ENCODE measurements at places on chromosomes 16 and 17.

DNA sequence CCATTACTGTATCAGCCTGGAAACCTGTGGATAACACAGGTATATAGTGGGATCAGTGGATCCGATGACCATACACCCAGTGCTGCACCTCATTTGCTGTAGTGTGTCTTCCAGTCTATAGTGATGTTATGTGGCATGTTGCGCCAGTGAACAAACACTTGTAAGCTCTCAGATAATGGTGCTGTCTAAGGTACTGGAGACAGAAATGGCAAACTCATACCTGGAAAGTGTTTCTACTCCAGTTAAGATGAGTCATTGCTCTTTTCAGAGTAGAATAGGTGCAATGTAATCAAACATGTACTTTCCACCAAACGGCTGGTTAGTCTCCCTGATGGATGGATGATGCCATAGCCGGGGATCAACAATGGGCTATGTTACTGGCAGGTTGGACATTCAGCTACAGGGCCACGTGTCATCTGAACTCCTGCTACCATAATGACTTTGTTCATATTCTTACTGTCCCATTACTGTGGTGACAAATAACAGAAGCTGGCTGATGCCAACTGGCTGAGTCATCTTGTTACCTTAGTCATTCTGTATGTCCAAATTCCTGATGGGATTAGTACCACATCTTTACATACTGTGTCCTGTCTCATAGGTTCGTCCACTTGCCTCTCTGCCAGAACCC, 6.3 kb downstream of the CCL11 start:
- no peak for DNase-seq

DNA sequence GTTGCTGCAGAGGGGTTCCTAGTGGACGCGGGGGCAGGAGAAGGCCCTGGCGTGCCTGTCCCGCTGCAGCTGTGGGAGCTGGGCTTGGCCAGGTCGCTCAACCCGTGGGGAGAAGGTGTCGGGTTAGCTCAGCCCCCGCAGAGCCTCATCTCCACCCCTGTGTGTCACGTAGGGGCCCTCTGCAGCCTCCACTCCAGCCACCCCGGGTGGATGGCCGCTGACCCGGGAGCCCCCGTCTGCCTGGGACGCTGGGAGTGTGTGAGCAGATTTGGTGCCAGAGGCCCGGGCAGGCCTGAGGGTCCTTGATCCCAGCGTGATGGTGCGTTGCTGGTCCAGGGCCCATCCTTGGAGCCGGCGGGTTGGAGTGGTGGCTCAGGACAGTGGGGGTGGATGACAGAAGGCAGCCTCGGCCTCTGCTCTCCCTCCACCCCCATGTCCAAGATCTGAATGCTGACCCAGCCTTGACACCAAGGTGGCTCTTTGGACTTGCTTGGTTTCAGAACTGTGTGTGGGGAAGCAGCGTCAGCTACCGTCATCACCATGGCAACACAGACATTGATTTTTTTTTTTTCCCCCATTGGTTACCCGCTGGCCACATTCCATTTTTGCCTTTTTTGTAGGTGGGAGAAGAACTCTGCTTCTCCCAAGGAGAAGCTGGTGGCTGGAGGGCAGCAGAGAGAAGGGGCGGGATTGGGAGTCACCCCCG, 35.7 kb downstream of the BAIAP2 start:
- DNase-seq, result no peak

- no peak for DNase-seq
These were observed 149.9 kb upstream of the PLCG2 start for GRCh38 chr16:81629034-81629802.

DNA sequence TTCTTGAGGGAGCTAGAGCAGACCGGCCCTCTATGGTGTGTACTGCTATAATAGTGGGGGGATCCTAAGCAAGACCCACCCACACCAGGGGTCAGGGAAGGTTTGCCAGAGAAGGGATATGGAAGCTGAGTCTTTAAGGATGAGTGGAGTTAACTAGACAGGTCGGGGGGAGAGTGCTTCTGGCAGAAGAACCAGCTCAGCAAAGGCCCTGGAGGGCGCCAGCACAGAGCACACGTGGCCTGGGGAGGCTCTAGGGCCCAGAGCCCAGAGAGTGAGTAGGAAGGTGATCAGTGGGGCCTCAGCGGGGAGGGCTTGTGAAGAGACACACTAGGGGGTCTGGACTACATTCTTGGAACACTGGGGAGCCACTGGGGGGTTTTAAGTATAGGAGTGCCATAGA, 21.1 kb downstream of the NGFR start:
- no peak for DNase-seq

DNA sequence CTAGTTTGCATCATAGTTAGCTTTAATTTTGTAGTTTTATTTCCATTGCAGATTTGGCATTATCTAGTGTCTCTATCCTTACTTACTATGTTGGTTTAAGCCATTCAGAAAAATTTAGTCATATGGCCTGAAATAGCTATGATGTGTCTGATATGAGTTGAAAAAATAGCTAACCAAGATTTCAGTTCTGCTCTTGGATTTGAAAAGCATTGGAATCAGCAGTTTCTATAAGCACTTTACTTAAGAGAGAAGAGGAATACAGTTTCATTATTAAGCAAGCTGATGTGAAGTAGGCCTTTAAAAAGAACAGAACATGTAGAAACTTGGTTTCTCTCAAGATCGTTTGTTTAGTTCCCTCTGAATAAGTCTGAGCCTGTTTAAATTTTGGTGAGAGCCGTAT, 25.9 kb downstream of the LPCAT2 start:
- no peak for DNase-seq

DNA sequence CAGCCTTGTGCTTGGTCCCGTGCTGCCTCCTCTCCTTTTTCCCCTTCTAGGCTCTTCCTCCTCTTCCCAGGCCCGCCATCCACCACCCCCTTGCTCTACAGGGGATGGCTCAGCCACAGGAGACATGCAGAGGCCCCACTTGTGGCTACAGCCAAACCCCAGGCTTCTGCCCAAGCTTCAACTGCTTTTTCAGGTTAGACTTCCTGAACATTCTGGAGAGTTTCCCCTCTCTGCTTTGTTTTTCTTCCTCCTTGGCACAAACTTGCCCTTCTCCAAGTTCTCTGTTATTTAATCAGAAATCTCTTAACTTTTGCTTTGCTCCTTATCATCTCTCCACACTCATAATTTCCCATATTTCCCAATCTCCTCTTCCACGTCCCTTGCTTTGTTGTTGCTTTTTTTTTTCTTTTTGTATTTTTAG, 18.3 kb upstream of the HAS3 start:
- DNase-seq, result no peak

- no peak for DNase-seq
These were observed 230.8 kb downstream of the ABCC12 start for GRCh38 chr16:47924950-47925349.

DNA sequence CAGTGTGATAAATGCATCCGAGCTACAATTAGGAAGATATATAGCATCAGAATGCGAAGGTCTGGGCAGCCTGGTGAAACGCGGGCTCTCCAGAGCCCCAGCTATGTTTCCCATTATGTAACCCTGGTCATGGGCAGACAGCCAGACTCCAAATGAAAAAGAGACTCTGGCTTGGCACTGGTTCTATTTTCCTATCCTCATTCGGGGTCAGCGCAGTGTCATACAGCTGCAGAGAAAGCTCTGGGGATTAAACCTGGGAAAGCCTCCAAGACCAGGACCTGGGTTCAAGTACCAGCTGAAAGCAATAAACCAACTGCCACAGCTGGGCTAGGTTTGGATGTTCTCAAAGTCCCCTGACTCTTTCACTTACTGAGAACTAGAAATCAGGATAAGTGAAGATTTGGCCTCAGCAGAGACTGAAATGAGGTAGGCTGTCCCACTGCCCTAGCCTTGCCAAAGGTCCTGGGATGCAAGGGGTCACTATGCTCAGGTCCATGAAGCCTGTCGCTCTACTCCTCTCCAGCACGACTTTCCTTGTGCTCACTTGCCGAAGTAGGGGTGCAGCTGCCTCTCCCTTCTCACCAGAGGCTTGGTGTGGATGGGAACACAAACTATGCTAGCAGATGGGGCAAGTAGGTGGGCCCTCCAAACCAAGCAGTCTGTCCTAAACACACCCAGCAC, 123.8 kb downstream of the SMG6 start:
- no peak for DNase-seq

DNA sequence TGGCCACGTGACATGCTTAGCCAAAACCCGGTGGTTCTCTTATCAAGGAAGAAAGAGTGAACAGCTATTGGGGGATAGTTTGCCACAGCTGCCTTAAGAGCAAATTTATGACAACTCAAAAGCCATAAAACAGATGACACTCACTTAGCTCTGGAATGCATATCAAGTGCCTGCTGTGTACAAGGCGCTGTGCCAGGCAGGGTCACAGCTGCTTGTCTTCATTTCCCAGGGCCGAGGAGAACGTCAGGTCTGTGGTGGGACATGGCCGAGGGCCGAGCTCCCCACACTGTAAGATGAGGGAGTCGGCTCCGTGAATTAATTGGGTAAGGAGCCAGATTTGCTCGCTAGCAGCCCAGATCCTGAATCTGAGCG, 14.0 kb downstream of the EEF2K start:
- no peak for DNase-seq

DNA sequence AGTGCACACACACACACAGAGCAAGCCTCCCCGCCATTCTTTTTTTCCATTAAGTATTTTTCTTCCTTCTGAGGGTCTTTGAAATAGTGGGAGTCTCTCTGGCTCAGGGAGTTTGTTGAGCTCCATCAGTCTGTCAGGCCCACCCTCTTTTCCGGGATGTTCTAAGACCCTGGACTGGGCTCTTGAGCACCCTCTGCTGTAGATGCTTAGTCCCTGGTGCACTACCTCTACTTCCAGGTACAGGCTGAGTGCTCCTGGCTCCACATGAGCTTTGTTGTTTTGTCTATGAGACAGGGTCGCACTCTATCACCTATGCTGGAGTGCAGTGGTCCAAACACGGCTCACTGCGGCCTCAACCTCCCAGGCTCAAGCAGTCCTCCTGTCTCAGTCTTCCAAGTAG, 20.7 kb downstream of the LIMD2 start:
- DNase-seq, result no peak

DNA sequence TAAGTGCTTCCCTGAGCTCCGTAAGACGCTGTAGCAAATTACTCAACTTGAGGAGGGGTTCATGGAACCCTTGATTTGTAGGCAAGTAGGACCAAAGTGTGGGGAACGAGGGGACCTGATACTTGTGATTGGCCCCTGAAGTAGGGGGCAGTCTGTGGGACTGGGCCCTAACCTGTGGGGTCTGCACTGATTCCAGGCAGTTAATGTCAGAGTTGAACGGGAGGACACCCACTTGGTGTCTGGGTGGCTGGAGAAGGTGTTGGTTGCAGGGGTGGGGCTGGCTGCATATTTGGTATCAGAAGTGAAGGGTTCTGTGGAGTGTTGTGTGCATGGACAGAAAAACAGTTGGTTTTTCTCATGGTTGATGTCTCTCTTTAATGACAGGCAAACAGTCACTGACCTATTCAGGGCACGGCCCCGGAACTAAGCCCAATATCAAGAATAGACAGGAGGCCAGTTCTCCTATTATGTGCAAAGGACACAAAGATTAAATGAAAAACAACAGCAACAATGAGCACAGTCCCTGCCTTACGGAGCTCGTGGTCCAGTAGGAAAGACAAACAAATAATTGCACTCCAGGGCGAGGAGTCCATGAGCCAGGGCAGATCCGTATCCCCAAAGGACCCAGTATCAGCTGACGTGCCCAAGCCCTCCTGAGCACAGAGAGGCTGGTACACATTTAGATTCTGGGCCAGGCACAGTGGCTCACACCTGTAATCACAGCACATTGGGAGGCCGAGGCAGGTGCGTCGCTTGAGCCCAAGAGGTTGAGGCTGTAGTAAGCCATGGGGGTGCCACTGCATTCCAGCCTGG, 19.2 kb downstream of the MXRA7 start:
- DNase-seq, result no peak

GRCh38 chr17:80619535-80620235, 75.0 kb downstream of the RPTOR start:
- DNase-seq, result peak; percentile 38

GRCh38 chr17:37065486-37066321, 117.0 kb downstream of the AATF start:
- no peak for DNase-seq

DNA sequence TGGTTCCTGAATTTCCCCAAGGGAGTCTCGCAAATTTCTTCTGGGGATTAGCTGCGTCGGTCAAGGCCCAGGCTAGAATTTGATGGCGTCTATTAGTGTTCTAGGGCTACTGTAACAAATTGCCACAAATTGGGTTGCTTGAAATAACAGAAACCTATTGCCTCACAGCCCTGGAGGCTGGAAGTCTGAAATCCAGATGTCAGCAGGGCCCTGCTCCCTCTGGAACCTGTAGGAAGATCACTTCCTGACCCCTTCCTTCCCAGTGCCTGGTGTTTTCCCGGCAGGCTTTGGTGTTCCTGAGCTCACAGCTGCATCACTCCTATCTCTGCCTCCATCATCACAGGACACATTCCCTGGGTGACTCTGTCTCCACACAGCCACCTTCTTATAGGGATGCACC, 24.4 kb downstream of the DHRS7C start:
- DNase-seq, result no peak

DNA sequence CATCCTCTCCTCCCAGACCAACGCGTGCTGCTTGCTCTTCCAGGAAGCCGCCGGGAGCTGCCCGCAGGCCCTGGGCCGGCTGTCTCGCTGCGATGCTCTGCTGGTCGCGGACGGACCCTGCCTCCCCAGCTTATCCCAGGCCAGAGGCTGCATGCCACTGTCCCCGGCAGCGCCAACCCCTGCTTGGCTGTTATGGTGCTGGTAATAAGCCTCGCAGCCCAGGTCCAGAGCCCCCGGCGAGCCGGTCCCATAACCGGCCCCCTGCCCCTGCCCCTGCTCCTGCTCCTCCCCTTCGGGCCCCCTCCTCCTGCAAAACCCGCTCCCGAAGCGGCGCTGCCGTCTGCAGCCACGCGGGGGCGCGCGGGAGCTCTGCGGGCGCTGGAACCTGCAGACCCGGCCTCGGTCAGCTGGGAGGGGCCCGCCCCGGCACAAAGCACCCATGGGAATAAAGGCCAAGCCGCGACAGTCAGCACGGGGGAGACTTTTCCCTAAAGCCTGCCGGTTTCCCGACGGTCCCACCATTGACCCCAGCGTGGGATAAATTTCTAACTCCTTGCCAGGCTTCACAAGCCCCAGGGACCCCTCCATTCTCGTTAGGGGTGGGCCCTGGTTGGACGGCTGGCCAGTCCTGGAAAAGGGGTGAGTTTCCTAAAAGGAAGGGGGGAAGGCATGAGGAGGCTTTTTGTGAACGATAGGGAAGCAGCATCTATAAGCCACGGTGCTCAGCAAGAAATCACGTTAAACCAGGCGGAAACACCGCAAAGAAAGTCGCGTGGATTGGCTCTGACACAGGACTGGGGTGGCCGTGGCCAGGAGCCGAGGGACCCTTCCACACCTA, 11.2 kb downstream of the ENPP7 start:
- peak; percentile 73 for DNase-seq

DNA sequence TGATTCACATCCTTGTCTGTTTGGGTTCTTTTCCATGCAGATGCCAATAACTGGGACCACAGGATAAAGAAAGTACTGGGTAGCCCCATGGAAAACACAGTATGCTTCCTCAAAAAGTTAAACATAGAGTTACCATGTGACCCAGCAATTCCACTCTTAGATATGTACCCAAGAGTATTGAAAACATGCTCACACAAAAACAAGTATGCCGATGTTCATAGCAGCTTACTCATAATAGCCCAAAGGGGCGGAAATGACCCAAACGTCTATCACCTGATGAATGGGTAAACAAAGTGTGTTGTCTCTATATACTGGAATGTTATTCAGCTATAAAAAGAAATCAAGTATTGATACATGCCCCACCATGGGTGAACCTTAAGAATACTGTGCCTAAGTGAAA, 55.4 kb downstream of the CYB5B start:
- DNase-seq, result no peak

GRCh38 chr17:73478768-73479424, 165.3 kb downstream of the SDK2 start:
- DNase-seq, result peak; percentile 20
